ENCODE measurements at places on chromosomes 1 and 21. TPM values are rescaled to one million over a fixed set of nuclear protein-coding genes. Genes with fewer than 3 reads are reported as not detected.

- DNase-seq, result no peak
- peaks cover 7% of the 10 kb centered on the region for H3K4me1 ChIP-seq
- H3K27me3 ChIP-seq, result no peaks in the 10 kb centered on the region
- no peak overlapping the region for H3K27ac ChIP-seq
- no peaks in the 10 kb centered on the region for H3K36me3 ChIP-seq
- no peak overlapping the region for H3K4me3 ChIP-seq
Measured at GRCh38 chr1:28132171-28133167, 44.0 kb downstream of the PTAFR start.

GRCh38 chr1:33494929-33495328 is 22.5 kb downstream of the ZSCAN20 start:
- DNase-seq, result no peak
- no peak overlapping the region for H3K27ac ChIP-seq
- H3K27me3 ChIP-seq, result no peaks in the 10 kb centered on the region
- H3K4me1 ChIP-seq, result no peaks in the 10 kb centered on the region
- H3K36me3 ChIP-seq, result peaks cover 49% of the 10 kb centered on the region

DNA sequence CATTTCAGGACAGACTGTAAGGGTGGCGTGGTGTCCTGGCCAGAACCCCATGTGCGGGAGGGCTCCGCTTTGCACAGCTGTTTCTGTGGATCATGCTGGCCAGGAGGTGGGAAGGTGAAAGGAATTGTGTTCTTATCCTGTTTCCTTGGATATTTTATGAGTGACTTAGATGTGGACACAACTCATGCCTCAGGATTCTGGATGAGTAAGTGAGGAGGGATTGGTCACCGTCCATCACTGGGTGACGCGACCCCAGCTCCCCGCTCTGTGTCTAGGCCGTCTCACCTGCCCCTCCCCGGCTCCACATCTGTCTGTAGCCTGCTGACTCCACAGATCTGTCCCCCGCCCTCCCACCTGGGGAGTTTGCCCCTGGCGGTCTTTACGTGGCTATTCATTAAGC is 48.8 kb downstream of the PIK3CD start:
- peaks cover 10% of the 10 kb centered on the region for H3K4me1 ChIP-seq
- peak overlapping the region; percentile 18 for H3K27ac ChIP-seq
- DNase-seq, result peak; percentile 94
- no peaks in the 10 kb centered on the region for H3K27me3 ChIP-seq
- no peaks in the 10 kb centered on the region for H3K36me3 ChIP-seq
- H3K4me3 ChIP-seq, result no peak overlapping the region

DNA sequence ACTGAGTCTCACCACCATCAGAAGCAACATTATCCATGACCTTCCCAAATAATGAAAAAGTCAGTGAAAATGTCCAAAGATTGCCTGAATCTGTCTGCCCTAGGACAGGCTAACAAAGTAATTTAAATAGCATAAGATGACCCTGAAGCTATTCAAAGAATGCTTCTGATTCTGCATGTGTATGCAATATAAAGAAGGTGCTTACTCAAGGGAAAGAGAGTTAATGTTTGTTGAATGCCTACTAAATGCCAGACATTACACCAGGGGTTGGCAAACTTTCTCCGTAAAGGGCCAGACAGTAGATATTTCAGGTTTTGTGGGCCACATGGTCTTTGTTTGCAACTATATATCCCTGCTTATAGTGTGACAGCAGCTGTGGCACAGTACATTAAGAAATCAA is 221.9 kb upstream of the DMRTA2 start:
- H3K4me1 ChIP-seq, result peaks cover 8% of the 10 kb centered on the region
- H3K27ac ChIP-seq, result no peak overlapping the region
- no peaks in the 10 kb centered on the region for H3K36me3 ChIP-seq
- no peaks in the 10 kb centered on the region for H3K27me3 ChIP-seq
- no peak overlapping the region for H3K4me3 ChIP-seq

Gene LIPI
- total RNA-seq, result not detected

Data from IMR-90 (cell line).